CD4-positive, alpha-beta T cell treated with Interleukin-15 for 4 hours (primary cell): ENCODE measurements at places on chromosomes 1 and 21.

DNA sequence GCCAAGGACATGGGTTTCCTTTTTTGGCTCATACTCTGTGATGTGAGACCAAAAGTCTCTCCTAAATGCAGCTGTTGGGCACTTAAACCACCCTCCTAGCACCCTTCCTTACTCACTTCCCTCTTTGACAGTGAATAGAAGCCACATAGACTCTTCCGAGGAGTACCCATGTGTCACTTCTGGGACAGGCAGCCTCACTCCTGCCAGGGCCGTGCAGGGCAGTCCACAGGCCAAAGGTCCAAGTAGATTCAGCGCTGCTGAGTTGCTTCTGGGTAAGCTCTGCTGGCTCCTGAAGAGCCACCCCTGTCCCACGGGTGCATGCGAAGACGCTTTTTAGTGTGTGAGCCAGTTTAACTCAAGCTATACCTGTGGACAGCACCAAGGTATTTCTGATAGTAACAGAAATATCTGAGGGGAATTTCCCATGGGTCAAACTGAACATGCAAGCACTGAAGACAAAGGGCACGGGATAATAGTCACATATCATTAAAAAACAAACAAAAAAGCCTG, 36.8 kb upstream of the BMP8B start:
- no peak for DNase-seq

- DNase-seq = no peak
Measured at GRCh38 chr21:46560568-46561444, 44.1 kb downstream of the S100B start.

GRCh38 chr1:209747580-209748262, 8.1 kb upstream of the TRAF3IP3 start:
- peak; percentile 90 for DNase-seq

DNA sequence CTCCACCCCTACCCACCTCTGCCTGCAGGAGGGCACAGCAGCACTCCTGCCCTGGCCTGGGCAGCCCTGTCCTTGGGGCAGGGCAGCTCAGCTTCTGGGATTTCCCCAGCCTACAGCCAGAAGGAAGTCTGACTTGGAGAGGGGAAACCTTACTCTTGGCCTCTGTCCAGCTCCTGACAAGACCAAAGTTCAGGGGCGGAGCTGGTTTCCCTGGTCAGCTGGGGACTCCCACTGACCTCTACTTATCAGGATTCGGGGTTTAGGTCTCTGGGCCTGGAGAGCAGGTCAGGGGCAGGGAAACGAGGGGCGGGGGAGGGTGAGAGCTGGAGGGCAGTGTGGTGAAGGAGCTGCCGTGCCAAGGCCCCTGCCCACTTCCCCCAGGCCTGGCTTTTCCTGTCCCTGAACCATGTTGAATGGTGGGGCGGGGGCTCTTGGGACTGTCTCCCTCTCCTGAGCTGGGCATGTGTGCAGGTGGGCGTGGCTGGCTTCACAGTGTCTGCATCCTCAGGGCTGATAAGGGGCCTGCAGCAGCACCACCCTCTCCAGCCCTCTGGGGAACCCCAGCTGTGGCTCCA, 16.8 kb upstream of the ETV3 start:
- no peak for DNase-seq

DNA sequence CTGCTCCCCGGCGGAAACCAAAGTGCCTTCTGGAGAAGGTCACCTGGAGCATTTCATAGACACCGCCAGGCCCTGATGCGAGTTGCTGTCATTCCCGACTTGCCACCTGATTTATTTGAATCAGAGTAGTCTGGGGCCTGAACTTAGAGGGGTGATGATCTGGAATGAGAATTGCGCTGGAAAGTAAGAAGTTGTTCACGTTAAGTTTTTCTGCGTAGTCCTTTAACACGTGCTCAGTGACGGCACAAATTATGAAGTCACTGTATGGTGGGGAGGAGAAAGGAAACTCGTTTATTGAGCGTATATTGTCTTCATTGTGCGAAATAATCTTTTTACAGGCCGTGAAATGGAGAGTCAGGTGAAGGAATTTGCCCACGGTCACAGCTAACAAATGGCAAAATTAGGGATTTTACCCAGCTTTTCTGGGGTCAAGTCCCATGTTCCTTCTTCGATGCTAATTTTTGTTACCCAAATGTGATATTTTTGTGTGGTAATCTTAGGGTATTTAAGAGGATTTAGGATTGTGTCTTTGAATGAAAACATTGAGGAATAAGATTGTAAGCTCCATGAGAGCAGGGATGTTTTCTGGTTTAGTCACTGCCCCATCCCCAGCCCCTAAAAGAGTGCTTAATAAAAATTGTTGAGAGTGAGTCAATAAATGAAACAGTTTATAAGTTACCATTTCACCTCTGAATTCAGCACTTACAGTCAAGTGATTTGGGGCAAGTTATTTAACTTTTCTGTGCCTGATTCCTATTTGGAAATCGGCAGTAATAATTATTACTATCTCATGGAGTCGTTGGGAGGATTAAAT, 46.4 kb upstream of the NBL1 start:
- peak; percentile 68 for DNase-seq

DNA sequence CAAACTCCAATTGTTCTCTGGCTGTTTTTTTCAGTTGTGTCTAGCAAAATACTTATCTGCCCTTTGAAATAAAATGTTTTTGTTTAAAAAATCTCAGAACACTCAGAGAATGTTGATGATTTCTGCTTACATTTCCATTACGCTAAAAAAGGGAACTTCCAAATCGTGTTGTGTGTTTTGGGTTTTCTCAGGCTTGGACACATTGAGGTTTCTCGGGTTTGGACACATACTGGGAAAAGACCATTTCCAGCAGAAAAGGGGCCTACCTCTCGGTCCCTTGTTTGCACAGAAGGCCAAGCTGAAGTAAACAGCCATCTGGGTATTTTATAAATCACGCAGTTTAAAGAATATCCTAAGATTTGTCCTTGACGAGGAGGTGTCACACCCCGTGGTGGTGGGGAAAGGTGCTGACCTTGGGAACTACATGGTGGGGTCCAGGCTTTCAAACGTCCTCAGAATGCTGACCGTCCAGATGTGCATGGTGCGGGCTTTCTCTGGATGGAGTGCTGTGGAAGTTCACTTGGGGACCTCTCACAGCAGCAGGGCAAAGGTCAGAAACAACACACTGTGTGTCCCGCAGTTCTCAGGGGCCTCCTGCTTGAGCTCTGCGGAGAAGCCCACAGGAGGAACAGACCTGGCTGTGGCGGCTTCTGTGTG, 67.8 kb downstream of the SLC37A1 start:
- DNase-seq = no peak
